ENCODE measurements at places on chromosomes 6 and 20. TPM values are rescaled to one million over a fixed set of nuclear protein-coding genes. Genes with fewer than 3 reads are reported as not detected.

DNA sequence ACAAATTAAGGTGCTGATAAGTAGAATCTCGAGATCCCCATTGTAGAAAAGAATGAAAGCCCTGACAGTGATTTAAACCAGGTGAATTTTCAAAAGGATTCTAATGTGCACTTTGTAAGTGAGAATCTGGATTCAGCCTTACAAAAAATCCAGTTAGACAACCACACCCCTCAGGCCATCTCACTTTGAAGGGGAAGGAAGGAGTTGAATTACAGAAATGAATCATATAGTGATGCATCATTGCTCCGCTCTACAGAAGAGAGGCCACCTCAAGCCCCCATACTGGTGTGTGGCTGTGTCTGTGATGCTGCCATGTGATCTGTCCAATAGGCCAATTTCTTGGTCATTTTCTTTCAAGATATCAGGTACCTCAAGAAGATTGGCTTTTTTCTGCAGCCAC lies 85.5 kb upstream of the NT5E start:
- no peak for DNase-seq

GRCh38 chr20:51331481-51331880 lies 211.0 kb downstream of the NFATC2 start:
- no peak for DNase-seq

GRCh38 chr6:11098004-11098403 lies 4.4 kb downstream of the SMIM13 start:
- no peak for DNase-seq

- DNase-seq = no peak
These were observed 517.0 kb upstream of the ID4 start for GRCh38 chr6:19320111-19320581.

- no peak for DNase-seq
These were observed 43.4 kb downstream of the CNKSR3 start for GRCh38 chr6:154466971-154467679.

C6orf52 gene
- not detected for total RNA-seq

- DNase-seq = no peak
These were observed 15.2 kb downstream of the CDH22 start for GRCh38 chr20:46293084-46293483.

- no peak for DNase-seq
These were observed 42.9 kb downstream of the HDGFL1 start for GRCh38 chr6:22612236-22612635.

- peak; percentile 85 for DNase-seq
These were observed 528 bp downstream of the NUDT3 start for GRCh38 chr6:34391786-34392496.

PGC gene
- total RNA-seq = 1,050 TPM

OR14J1 gene
- not detected for total RNA-seq

DNA sequence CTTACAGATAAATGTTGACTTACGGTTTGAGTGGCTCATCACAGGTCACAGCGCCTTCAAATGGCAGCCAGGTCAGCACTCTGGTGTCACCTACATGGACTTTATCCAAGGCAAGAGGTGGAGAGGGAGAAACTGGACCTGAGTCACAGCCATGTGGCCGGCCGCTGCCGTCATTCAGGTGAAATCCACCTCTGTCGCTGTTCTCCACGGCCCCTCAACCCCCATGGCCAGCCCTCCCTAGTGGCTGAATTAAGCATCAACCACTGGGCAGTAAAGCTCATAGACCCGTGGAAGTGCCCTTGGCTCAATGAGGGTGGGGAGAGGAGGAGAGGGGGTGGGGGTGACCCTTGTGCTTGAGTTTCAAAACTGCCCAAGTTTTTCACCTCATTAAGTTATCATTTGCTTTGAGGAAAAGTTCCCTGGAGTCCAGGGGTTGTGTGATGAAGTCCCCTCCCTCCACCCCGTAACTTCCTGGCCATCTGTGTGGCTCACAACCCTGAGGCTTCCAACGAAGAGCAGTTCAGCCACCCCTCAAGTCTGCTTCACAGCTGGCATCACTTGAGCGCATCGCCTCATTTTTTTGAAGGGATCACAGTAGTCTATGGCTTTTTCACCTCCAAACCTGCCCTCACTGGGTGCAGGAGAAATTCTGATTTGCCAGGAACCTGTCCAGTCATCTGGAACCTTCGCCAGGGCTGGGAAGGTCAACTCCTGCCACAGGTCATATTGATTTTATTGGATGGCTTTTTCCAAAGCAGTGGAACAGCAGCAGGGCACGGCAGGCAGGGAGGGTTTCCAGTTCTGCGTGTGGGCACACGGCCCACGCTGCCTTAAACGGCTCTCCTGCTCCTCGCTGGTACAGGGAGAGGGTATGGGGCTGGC lies 43.5 kb upstream of the APCDD1L start:
- DNase-seq = no peak

- DNase-seq = no peak
These were observed 129.7 kb upstream of the FAM83B start for GRCh38 chr6:54716877-54717276.

- DNase-seq = no peak
These were observed 53.6 kb upstream of the PIM1 start for GRCh38 chr6:37116326-37116725.

GRCh38 chr20:50429412-50429811 lies 80.8 kb upstream of the PTPN1 start:
- DNase-seq = no peak

GRCh38 chr6:118558464-118559217 lies 10.5 kb downstream of the PLN start:
- no peak for DNase-seq

DNA sequence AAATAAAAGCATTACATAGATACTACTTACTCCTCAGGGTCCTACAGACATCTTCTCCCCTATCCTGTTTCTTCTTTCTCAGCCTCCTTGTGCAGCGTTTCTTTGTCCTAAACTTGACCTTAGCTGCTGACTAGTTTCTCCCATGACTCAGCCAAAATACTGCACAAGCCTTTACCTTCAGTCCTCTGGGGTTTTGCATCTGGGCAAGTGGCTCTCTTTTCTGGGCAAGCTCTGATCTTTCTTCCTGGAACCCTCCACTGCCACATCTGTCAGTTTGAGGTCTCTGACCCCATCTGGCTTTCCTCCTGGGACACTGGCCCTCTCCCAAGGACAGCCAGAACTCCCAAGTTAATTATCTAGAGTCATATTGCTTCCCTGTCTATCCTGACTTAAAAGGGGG lies 838.4 kb downstream of the DHX35 start:
- DNase-seq = no peak

Measured in upper lobe of right lung (tissue), 1 donor.